ENCODE measurements at places on chromosomes 3 and 15. TPM values are rescaled to one million over a fixed set of nuclear protein-coding genes. Genes with fewer than 3 reads are reported as not detected.

The U2SURP gene
- polyA plus RNA-seq, result 87.8 TPM

The MCCC1 gene
- polyA plus RNA-seq, result 10.3 TPM

The HRG gene
- polyA plus RNA-seq, result not detected

The IQCF5 gene
- polyA plus RNA-seq, result not detected

The OR5K2 gene
- not detected for polyA plus RNA-seq

The GOLGA6L7 gene
- not detected for polyA plus RNA-seq

The SCN5A gene
- 0.09 TPM for polyA plus RNA-seq

Data from A549 (cell line).